Stimulated activated CD4-positive, alpha-beta T cell treated with anti-CD3 and anti-CD28 coated beads, Interleukin-1b, Interleukin-23, amount 100 ng/mL, for 24 hours (primary cell): ENCODE measurements at places on chromosomes 7 and 10.

DNA sequence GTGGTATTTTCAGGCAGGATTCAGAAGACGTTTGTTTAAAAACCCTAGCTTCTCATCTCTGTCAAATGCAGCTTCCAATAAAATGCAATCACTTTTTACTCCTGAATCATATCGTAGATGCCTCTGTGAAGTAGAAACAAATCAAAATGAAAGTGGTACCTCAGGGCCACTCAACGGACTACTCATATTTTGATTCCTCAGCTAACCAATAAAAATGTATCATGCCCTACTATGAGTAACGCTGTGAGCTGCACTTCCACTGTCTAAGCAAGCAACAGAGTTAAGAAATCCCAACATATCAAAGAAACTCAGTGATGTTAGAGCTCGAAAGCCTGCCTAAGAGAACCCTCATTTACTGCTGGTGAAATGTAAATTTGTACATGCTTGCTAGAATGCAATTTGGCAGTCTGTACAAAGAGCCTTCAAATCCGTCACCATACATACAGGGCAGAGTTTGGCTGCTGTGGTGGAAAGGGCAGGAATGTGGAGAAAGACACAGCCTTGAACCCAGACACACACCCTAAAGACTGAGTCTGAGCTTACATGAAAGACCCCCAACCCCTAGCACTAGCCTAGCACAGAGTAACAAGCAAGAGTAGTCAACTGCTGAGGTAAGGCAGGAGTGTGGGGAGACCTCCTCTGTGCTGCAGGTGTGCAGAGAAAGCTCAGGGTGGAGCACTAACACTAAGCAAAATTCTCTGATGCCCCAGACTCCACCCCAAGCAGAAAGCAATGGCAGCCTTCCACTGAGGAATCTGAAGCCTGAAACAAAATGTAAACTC is 151.5 kb downstream of the ANK3 start:
- no peak for DNase-seq

- DNase-seq, result no peak
Measured at GRCh38 chr7:7970531-7971307, 2.1 kb downstream of the GLCCI1 start.

DNA sequence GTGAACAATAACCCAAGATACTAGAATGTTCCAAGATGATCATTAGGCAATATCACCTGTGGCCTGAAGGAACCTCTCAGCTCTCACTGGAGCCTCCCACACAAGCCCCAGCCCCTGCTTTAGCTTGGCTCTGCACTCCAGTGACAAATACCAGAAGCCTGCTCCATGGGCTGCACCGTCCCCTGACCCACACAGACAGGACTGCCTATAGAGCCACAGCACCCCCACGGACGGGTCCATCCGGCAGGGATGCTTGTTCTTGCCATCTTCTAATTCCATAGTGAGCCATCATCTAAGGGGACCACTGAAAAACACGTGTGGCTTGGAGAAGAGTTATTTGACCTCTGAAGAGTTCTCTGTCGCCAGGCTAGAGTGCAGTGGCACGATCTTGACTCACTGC is 100.9 kb downstream of the PTN start:
- DNase-seq, result no peak

GRCh38 chr10:22657566-22658225 is 56.7 kb downstream of the PIP4K2A start:
- DNase-seq, result no peak

GRCh38 chr10:70296406-70296899 is 12.6 kb upstream of the NPFFR1 start:
- no peak for DNase-seq

- no peak for DNase-seq
Measured at GRCh38 chr10:29648114-29648982, 13.6 kb upstream of the SVIL start.
